Large intestine (tissue), 12 donors: ENCODE measurements at places on chromosomes 7 and 10. TPM values are rescaled to one million over a fixed set of nuclear protein-coding genes. Genes with fewer than 3 reads are reported as not detected.

The CBX3 gene
- polyA plus RNA-seq = 214 TPM

The CPN1 gene
- polyA plus RNA-seq = 0.06 TPM

The EPHA1 gene
- polyA plus RNA-seq = 42.5 TPM

The ITPRID1 gene
- 0.25 TPM for polyA plus RNA-seq

The UFSP1 gene
- 2.4 TPM for polyA plus RNA-seq

The SKIDA1 gene
- polyA plus RNA-seq = 1.9 TPM

The FBXO24 gene
- 0.88 TPM for polyA plus RNA-seq

The MSS51 gene
- 3.6 TPM for polyA plus RNA-seq

The CDK14 gene
- 9.7 TPM for polyA plus RNA-seq

DNA sequence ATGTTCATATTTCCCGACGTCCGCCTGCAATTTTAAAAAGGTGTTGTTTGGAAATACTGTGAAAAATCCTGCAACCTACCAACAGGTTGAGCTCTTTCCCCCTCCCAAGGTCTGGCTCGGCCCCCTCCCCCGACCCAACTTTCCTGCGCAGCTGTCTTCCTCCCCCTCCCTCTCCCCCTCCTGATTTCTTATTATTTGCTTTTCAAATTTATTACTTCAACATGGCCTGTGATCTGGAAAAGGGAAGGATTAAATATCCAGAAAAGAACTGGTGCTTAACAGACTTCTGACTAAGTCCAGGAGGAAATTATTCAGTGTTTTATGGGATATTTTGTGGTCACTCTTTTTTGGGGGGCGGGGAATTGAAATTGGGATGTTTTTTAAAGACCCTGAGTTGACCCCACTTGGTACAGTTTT is 2.4 kb downstream of the ARID5B start:
- DNase-seq = peak; percentile 75

GRCh38 chr7:119572132-119572531 is 700.8 kb upstream of the KCND2 start:
- no peak for DNase-seq

DNA sequence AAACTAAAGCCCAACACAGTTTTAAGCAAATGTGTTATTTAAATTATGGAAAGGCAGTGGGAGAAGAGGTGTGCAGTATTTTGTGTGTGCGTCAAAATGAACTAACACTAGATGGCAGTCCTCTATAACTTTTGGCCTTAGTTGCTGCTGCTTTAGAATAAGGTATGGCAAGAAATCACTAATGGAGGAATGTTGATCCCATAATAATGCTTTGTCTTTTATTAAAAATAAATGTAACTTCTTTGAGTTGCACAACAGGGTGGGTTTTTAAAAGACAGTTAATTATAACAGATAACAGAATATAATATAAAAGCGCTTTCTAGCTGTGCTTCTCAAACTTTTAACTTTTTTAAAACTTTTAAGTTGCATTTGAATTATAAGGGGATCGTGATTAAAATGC is 56.4 kb downstream of the BBS9 start:
- peak; percentile 16 for DNase-seq

DNA sequence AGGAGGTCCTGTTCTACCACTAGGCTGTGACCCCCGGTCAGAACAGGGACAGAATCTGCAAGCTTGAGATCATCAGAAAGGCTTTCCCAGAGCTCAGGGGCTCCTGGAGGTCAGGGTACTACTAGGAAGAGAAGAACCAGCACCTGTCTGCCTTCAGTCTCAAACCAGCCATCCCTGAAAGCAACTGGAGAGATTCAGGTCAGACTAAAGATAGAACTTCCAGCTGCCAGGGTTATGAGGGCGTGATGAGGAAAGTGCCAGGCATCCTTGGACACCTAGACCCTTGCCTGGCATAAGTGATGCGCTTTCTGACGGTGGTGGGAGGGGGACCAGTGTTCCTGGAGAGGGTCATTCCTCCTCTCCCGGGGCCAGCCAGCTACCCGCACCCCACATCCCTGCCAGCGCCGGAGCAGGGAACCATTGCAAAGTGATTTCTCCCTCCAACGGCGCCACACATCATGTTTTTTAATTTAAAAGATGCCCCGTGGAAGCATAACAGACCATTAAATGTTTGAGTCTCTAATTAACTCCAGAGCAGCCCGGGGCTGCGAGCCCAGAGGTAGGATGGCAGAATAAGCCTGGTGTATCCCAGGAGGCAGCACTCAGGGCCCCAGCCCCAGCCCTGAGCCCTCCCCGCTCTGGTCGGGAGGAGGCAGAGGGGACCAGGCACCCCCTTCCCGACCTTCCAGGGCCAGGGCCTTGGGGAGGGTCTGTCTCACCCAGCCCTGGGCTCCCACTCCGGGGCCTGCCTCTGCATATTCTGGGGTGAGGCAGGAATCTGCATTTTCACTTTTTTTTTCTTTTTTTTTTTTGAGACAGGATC is 64.0 kb downstream of the ELFN1 start:
- no peak for DNase-seq

- DNase-seq = no peak
These were observed 12.1 kb upstream of the STK17A start for GRCh38 chr7:43570688-43571365.

DNA sequence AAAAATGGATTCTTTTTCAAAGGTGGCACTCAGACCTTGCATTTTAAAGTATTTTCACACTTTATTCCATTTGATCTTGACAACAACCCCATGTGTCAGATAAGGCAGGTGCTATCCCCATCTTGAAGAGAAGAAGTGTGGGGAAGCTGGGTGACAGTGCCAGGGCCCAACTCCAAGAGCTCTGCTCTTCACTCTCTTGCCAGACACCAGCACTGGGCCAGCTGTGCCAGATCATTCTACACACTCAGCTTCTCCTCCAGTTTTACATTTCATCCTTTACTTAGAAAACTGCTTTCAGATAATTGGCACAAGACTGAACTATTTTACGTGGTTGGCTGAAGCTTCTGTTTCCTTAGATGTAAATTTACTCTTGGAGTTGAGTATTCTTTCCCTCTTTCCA is 64.4 kb downstream of the ENO4 start:
- DNase-seq = no peak

GRCh38 chr10:105075031-105075430 is 433.9 kb downstream of the SORCS3 start:
- no peak for DNase-seq

GRCh38 chr10:52463826-52464225 is 149.7 kb downstream of the DKK1 start:
- no peak for DNase-seq

DNA sequence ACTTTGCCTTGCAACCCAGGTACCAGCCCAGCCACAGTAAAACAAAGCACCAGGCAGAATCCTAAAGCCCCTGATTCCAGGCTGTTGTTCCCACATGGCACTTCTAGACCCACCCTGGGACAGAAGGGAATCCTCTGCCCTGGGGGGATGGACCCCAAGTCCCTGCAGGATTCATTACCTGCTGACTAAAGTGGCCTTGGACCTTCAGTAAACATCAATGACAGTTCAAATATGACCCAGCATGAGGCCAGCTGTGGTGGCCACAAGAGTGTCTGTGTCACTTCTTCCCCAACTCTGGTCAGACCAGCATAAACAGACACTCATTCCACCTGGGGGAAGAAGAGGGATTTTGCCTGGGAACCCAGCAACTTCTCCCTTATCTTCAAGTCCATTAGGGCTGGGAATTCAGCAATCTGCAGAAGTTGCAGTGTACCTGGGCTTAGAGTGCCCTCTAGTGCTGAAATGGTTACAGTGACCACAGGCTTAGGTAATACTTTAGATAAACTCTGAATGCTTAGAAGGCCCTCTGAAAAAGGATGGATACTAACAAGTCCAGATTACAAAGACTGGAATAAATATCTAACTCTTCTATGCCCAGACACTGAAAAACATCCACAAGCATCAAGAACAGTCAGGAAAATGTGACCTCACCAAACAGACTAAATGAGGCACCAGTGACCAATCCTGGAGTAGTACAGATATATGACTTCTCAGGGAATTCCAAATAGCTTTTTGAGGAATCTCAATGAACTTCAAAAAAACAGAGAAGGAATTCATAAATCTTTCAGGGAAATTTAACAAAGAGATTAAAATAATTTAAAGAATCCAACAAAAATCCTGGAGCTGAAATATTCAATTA is 108.5 kb upstream of the TMEM168 start:
- DNase-seq = peak; percentile 31

DNA sequence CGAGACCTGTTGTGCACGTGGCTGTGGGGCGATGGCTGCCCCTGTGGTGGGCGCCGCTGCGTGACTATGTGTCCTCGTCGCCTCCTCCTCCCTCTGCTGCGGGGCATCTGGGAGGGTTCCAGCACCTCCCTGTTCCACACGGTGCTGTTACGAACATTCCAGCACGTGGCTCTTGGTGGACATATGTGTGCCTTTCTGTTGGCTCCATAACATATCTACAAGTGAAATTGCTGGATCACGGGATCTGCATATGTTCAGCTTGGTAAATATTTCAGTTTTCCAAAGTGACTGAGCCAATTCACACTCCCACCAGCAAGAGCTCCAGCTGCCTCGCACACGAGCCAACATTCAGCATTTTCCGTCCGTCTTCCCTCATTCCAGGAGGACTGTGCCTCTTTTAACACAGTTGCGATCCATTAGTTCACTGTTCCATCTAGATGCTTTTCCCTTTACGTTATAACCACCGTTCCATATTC is 25.1 kb downstream of the SNX8 start:
- no peak for DNase-seq

- DNase-seq = no peak
These were observed 124.3 kb upstream of the UNC5B start for GRCh38 chr10:71088054-71088453.

DNA sequence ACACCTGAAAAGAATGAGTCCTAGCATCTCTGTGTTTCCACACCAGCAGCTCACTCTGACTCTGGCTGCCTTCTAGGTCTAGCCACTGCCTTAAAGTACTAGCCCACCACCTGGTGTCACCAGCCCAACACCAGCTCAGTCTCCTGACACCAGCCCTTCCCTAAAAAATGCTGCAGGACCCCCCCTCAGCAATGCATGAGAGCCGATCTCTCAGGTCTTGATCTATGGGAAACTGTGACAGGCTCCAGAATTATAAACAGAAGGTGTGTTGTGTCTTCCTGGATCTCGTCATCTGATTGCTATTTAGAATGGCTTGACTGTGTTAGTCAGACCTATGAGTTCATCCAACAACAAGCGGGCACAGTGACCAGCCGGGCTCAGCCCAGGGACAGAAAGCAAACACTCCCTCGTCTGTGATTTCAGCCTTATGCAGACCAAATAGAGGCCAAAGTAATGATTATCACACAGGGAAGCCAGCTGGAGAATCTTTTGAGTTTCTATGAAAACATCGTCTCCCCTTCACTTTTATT is 66.6 kb downstream of the CUBN start:
- no peak for DNase-seq

- DNase-seq = no peak
These were observed 305.8 kb upstream of the KCND2 start for GRCh38 chr7:119967221-119967620.

- DNase-seq = no peak
These were observed 108.4 kb upstream of the ZWINT start for GRCh38 chr10:56469482-56469881.

DNA sequence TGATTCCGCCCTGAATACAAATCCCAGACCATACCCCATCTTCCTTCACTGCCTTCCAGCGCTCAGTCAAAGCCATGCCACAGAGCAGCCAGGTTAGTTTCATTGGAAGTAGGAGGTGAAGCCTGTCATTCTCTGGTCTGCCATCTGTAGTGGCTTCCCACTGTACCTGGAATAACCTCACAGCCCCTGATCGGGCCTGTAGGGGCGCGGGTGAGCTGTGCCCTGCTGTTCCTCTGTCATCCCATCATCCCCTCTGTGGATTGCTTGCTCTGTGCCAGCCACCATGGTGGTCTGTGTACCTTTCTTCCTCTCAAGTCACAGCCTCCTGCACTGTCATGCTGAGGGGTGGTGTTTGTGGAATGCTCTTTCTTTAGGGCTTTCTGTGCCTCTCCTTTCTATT is 155.1 kb downstream of the ZNF22 start:
- DNase-seq = no peak

DNA sequence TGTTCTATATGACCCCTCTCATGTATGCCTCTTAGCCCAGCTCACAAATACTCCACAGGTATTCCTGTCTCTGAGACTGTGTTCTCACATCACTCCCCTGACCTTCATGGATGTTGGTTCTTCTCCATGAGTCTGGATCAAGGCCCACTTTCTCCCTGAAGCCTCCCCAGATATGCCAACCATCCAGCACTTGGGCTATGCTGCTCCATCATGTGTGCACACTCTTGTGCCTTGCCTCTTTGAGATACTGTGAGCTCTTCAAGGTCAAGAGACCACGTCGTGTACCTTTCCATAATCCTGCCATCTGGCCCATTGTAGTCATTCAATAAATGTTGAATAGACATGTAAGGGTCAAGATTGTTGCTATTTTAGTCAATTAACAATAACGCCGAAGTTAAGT is 30.1 kb upstream of the TM9SF3 start:
- no peak for DNase-seq

- no peak for DNase-seq
These were observed 3.8 kb downstream of the GPRIN2 start for GRCh38 chr10:46552526-46553237.

DNA sequence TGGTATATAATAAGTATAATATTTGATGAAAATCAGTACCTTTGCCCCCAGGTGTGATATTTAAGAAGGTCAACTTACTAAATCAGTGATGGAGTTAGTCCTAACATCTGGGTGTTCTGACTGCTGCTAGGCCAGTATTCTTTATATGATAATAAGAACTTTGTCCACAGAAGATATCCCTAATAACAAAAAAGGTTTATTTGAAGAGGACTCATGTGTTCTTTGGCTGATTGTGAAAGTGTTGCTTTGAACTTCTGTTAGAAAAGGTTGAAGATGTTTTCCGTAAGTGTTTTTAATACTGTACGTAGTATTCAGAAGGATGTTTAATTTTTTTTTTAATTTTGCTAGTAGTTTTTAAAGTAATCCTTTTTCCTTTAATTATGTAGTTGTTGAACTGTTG is 10.2 kb downstream of the PTEN start:
- no peak for DNase-seq

DNA sequence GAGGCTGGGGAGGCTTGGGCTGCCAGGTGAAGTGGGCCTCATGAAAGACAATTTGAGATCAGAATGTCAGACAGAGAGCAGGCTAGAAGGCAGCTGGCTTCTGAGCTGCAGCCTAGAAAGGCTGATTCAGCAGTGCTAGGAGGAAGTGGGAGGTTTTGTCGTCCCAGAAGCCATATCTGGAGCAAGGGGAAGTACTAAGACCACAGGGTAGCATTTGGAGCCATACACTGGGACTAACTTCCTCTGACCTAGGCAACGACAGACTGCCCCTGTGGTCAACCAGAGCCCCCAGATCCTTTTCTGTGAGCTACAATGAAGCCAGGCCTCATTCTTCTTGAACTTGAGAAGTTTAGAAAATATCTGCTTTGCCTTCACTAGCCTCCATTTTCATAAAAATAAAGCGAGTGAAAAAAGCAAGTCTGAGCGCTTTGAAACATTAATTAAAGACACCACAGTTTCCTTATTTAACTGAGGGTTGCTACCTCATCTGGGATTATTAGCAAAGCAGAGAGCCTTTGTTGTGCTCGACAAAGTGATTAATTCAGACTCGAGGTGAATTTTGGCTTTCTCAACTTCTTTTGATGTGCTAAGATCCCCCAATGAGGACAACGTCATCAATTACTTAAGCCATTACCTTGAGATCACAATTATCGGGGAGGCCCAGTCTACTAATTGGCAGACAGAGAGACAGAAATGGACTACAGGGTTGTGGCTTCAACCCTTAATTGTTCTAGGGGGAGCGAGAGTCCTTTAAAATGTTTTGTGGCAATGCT is 26.6 kb downstream of the TBXAS1 start:
- peak; percentile 27 for DNase-seq
